ENCODE measurements at places on chromosomes 3 and 15.

- no peak for DNase-seq
Measured at GRCh38 chr3:65783117-65783516, 255.6 kb downstream of the MAGI1 start.

DNA sequence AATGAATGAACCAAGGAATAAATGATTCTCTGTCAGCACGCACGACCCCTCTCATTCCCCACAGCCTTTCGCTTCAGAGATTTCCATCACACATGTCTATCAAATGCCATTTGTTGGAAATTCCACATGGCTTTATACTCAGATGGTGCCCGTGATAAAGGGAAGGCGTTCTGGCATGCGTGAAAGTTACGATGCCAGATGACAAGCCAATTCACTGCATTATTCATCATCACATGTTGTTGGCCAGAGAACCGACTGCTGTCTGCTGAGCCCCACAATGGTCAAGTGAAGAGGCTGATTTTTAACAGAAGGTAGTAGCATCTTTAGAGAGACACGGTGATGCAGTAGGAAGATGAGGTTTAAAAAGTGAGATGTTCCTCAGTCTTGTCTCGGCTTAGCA, 74.1 kb upstream of the FRMD4B start:
- no peak for DNase-seq

DNA sequence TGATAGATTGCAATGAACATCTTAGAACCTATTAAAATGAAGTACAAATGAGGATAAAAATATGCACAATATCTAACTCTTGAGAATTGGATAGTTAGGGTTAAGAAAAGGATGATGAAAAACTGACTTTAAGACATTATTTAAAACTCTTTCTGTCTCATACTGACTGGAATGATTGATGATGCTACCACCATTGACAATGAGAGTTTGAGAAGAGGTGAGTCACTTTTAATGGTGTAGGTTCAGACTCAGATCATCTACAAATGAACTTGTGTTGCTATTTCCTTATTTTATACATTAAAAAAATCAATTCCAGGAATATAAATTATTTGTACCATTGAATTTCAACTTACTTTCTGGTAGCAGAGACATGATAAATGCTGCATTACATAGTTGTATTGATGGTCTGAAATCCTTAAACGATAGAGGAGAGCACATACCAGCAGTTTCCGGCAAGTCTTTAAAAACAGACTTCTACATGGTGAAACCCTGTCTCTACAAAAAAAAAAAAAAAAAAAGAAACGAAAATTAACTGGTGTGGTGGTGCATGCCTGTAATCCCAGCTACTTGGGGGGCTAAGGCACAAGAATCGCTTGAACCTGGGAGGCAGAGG, 409.0 kb downstream of the OTOL1 start:
- peak; percentile 27 for DNase-seq

GRCh38 chr3:43455233-43455632, 166.6 kb downstream of the ANO10 start:
- peak; percentile 88 for DNase-seq

GRCh38 chr3:144593881-144594280, 622.3 kb downstream of the DIPK2A start:
- DNase-seq, result no peak
